ENCODE measurements at places on chromosomes 6 and 20. TPM values are rescaled to one million over a fixed set of nuclear protein-coding genes. Genes with fewer than 3 reads are reported as not detected.
A peak's percentile ranks its signal among the peaks of the same experiment; 100 is the strongest.

DNA sequence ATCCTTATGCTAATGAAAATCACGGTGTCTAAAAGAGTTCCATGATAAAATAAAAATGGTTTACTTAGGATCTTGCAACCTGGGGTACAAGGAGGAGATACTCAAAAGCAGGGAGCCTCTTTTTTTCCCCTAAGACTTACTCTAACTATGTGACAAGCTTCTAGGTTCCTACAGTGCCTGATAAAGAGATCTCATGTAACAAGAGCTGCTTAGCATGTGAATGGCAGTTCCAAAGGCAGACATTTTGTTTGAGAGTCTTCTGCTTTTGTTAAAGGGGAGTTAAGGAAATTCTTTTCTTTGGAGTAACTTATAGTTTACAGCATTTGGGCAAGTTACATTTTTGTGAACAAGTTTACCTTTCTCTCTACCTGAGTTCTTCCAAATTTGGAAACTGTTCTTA, 945.8 kb upstream of the ADGRB3 start:
- no peak for DNase-seq

The ELOVL2 gene
- 16.0 TPM for total RNA-seq

DNA sequence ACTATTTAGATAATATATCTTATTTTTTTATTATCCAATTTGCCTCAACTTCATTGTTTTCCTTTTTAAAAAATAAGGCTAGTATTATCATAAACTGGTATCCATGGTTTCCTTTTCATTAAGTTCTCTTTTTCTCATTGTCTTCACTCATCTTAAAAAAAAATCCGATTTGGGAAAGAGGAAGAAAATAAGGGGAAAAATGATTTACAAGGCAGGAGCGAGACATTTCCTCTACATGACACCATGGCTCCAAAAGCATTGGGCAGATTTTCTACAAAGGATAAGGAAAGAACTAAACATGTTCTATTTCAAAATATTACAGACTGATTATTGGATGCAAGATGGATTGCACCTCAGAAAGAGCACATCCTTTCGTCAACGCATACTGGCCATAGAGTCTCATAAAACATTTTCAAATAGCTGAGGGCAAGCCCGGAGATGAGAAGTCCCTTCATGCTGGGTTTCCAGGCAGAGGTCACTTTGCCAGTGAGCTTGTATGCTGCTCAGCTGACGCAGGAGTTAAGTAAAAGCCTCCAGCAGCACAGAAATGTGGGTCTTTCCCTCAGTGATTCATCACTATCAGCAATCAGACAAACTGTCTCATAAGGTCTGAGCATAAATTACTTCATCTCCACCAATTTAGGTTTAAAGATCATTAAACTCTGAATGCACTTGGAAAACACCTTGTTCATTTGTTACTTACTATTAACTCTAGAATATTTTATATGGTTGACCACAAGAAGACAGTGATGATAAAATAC, 129.0 kb upstream of the TNFAIP3 start:
- no peak for DNase-seq

The ENPP5 gene
- 0.13 TPM for total RNA-seq

The CST5 gene
- not detected for total RNA-seq

DNA sequence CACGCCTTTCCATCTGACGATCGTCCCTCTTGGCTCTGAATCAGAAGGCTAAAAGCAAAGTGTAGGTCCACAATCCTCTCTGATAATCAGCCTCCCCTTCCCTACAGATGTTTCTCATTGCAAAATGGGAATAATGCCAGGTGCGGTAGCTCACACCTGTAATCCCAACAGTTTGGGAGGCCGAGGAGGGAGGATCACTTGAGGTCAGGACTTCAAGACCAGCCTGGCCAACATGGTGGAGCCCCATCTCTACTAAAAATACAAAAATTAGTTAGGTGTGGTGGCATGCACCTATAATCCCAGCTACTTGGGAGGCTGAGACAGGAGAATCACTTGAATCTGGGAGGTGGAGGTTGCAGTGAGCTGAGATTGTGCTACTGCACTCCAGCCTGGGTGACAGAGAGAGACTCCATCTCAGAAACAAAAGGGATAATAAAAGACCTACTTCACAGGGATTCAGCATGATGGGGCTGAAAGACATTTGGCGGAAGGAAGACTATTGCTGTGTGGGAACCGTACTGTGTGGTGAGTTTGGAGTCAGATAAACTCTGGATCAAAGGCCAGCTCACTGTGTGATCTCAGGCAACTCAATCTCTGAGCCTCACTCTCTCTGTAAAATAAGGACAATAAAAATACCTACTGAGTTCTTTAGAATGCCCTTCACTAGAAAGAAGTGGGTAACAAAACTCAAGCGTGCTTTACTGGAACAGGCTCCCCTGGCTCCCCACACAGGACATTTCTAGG, 15.9 kb upstream of the SLC9A8 start:
- no peak for DNase-seq

The TNNC2 gene
- 3.5 TPM for total RNA-seq

- no peak for DNase-seq
Observed at GRCh38 chr6:17927705-17928104, 59.7 kb downstream of the KIF13A start.

DNA sequence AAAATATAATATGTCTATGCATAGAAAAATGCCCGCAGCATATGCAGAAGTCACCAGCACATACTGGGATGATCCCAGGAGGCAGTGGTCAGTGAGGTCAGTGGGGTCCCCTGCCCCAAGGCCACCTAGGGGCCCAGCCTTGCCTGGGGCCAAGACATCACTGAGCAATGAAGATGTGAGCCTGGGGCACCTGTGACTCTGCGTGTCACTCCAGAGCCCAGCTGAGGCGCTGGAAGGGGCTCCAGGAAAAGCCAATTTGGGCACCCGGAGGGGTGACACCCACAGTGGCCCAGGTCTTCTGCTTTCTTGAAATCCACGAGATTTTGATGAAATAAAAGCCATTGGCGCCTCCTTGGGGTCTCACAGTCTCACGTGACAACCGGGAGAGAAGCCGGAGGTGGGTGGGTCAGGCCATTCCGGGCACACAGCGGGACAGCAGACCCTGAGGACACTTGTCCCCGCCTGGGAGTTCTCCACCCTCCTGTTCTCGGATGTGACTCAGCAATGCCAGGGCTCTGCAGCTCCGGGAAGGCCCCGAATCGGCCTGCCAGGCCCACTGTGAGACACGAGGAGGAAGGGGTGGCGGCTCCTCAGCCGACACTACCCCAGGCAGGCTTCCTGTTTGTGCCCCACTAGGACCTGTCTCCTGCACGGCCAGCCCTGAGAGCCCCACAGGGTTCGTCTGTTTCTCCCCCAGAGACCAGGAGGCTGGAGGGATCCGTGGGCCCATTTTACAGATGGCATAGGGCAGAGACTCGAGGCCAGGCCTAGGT, 24.4 kb upstream of the SLCO4A1 start:
- DNase-seq, result peak; percentile 63

DNA sequence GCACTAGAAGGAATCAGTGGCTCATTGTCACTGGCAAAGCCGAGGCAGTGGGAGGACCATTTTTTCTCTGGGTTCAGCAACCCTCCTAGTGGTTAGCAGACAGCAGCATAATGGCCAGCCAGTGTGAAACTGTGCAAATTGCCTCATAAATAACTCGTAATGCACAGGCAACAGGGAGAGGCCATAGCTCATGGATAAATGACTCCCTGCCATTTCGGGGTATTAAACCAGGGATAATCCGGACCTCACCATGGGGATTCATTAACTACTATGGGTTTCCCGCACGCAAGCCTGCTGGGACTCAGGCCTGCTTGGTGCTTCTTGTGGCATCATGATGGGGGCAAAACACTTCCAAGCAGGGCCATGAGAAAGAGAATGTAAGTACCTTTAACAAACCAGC, 158.2 kb upstream of the CHD6 start:
- DNase-seq, result no peak

The SENP6 gene
- 32.3 TPM for total RNA-seq

- no peak for DNase-seq
Observed at GRCh38 chr6:1384549-1385128, 4.7 kb upstream of the FOXF2 start.

- peak; percentile 47 for DNase-seq
Observed at GRCh38 chr6:138404666-138405337, 779 bp downstream of the HEBP2 start.

DNA sequence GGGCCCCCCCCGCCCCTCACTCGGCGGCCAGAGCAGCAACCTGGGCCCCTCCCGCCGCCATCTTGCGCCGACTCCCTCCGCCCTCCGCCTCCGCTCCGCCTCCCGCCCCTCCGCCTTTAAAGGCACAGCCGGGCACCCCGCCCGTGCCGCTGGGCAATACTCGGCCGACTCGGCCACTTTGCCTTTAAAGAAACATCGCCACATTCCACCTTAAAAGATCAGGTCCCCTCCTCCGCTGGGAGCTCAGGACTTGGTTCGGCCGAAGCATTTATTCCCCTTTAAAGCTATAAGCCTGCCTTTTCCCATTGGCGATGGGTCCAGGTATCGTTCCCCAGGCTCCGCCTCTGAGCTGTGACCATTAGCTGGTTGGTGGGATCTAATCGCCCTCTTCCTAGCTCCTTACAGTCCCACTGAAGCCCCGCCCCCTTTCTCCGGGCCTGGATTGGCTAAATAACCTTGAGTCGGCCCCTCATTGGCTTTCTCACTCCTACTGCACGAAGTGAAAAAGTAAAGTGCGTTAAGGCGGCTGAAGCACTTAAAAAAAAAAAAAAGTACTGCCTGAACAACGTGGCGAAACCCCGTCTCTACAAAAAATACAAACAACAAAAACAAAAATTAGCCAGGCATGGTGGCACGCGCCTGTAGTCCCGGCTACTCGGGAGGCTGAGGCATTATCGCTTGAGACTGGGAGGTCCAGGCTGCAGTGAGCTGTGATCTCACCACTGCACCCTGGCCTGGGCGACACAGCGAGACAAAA, at the start of gene ZBTB22:
Gene ZBTB22, minus strand, starts transcription at position 76 of the 757 bp plus-strand sequence. CDS start 828 bp downstream, outside the sequence.
- DNase-seq, result peak; percentile 98

The LY6G6C gene
- total RNA-seq, result not detected

GRCh38 chr20:43386878-43387277, 70.8 kb upstream of the SRSF6 start:
- no peak for DNase-seq

The OR11A1 gene
- not detected for total RNA-seq

DNA sequence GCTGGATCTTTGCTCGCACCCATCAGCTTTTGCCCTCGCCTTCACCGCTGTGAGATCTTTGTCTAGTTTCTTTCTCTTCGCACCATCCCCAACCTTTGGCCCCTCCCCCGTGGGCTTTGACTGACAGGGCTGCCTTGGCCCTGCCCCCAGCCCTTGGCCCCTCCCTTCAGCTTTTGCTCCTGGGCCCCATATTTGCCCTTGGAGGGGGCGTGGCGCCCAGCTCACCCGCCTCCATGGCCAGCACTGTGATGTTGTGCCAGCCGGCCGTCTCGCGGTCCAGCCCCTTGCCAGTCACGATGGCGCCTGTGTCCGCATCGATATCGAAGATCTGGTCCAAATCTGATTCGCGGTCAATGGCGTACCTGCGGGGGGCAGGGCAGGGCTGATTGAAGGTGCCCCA, 81.1 kb downstream of the CD40 start:
- DNase-seq, result no peak

The OPN5 gene
- total RNA-seq, result not detected

DNA sequence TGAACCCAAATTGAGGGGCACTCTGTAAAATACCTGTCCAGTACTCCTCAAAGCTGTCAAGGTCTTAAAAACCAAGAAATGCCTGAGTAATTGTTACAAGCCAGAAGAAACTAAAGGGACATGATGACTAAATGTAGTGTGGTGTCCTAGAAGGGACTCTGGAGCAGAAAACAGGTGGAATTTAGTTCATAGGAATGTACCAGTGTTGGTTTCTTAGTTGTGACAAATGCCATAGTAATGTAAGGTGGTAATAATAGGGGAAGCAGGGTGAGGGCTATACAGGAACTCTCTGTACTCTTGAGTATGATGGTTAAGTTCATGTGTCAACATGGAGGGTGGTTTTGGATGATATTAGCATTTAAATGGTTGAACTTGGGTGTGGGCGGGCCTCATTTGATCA, 92.3 kb downstream of the CNBD2 start:
- DNase-seq, result no peak

- no peak for DNase-seq
Observed at GRCh38 chr6:111975466-111975865, 78.4 kb upstream of the CCN6 start.

- DNase-seq, result no peak
Observed at GRCh38 chr20:2631228-2631627, 21.2 kb upstream of the NOP56 start.

DNA sequence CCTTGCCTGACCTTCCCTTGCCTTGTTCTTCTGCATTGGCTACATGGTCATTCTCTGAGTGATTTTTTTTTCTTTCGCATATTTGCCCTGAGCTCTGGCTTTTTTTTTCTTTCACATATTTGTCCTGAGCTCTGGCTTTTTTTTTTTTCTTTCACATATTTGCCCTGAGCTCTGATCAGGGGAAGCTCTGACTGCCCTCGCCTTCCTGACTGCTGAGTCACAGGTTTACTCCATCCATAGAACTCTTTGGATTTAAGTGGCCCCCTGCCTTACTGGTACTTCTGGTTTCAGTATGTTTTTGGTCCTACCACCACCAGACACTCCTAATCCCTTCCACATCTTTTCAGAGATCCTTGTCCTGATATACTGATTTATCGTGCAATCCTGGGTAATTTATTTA, 201.1 kb downstream of the OGFRL1 start:
- no peak for DNase-seq

The MUC21 gene
- total RNA-seq, result not detected

All from right lobe of liver (tissue), 6 donors.